Renal cortex interstitium (tissue), 15 donors: ENCODE measurements at places on chromosomes 12 and 14. TPM values are rescaled to one million over a fixed set of nuclear protein-coding genes. Genes with fewer than 3 reads are reported as not detected.

KLHDC1 gene
- polyA plus RNA-seq: 7.5 TPM

CLEC4D gene
- polyA plus RNA-seq: 0.58 TPM

TMEM30B gene
- polyA plus RNA-seq: 10.3 TPM

IL26 gene
- polyA plus RNA-seq: not detected

DNAI7 gene
- polyA plus RNA-seq: 4.4 TPM

MYF5 gene
- polyA plus RNA-seq: not detected

P2RX2 gene
- polyA plus RNA-seq: 1.7 TPM

COL2A1 gene
- polyA plus RNA-seq: 62.7 TPM

RGS6 gene
- polyA plus RNA-seq: 1.7 TPM

EMP1 gene
- 105 TPM for polyA plus RNA-seq

GPR137C gene
- 8.2 TPM for polyA plus RNA-seq

RILPL1 gene
- polyA plus RNA-seq: 20.5 TPM

KCNA1 gene
- polyA plus RNA-seq: 0.03 TPM

LRIG3 gene
- 40.7 TPM for polyA plus RNA-seq

KRT74 gene
- polyA plus RNA-seq: not detected

APOF gene
- 0.20 TPM for polyA plus RNA-seq

ANGEL1 gene
- 39.2 TPM for polyA plus RNA-seq

CD4 gene
- polyA plus RNA-seq: 31.1 TPM

HOXC12 gene
- not detected for polyA plus RNA-seq

CHST11 gene
- polyA plus RNA-seq: 7.5 TPM

POTEM gene
- polyA plus RNA-seq: not detected

APOLD1 gene
- polyA plus RNA-seq: 14.2 TPM

LYZ gene
- 35.6 TPM for polyA plus RNA-seq

AQP6 gene
- polyA plus RNA-seq: 23.1 TPM

ZFYVE1 gene
- 19.6 TPM for polyA plus RNA-seq

HOXC9 gene
- polyA plus RNA-seq: 34.1 TPM

RNFT2 gene
- 6.7 TPM for polyA plus RNA-seq

RNF212B gene
- 1.8 TPM for polyA plus RNA-seq

ABHD12B gene
- 1.0 TPM for polyA plus RNA-seq
